ENCODE measurements at places on chromosomes 2 and 18.

GRCh38 chr2:235911125-235911524 lies 257.1 kb downstream of the GBX2 start:
- no peak for DNase-seq

DNA sequence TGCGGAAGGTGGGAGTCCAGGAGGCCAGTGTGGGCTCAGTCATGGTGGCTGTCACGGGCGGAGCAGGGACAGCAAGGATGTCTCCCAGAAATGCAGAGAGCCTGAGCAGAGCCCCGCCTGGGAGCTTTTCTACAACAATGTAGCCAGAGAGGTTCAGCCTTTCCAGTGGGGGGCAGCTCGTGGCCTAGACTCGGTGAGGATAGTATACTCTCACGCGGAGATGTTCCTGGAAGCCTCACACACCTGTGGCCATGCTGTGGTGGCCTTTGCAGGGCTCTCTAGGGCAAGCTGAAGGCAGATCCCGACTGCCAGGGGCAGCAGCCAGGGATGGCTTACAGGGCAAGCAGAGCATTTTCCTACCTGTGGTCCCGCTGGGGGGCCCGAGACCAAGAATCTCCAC lies 244.1 kb downstream of the LDLRAD4 start:
- no peak for DNase-seq

GRCh38 chr2:241358470-241358869 lies 2.4 kb downstream of the FARP2 start:
- no peak for DNase-seq

DNA sequence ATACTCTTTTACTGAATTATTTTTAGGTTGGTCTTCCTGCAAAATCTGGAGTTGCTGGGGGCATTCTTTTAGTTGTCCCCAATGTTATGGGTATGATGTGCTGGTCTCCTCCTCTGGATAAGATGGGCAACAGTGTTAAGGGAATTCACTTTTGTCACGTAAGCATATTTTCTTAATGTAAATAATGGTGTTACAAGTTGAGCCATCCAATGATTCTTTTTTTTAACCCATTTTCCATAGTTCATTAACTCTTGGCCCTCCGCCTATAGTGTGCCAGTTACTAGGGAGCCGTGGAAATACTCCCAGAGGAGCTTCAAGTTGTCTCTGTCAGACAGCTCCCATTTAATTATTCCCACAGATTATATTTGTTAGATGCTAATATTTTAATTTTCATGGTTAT lies 49.8 kb downstream of the GLS start:
- DNase-seq: peak; percentile 32

- no peak for DNase-seq
Observed at GRCh38 chr2:127083819-127084503, 23.0 kb downstream of the BIN1 start.

- no peak for DNase-seq
Observed at GRCh38 chr2:64675860-64676259, 22.1 kb upstream of the SERTAD2 start.

- no peak for DNase-seq
Observed at GRCh38 chr2:239378918-239379640, 21.7 kb downstream of the HDAC4 start.

- no peak for DNase-seq
Observed at GRCh38 chr2:110712737-110713136, 19.6 kb upstream of the ACOXL start.

DNA sequence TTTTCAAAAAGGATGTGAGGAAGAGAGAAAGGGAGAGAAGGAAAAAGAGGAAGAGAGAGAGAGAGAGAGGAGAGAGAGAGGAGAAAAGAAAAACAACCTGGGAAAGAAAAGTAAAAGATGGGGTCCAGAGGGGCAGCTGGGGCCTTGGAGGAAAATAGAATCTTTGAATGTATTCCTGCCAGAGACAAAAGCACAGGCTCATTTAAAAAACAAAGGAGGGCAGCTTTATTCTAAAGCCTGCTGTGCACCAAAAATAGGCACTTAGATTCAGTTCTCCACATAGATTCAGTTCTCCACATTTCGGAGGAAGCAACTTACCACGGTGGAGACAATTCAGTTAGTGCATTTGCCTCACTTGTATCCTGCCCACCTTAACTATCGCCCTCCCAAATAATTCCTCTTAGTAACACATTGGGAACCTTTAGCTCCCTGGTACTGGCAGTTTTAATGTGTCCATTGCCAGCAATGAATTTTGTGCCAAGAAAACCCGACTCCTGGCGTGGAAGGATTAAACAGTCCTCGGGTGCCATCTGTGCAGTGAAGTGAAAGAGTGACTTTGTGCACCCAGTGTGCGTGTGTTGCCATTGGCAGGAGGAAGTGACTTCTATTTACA lies 71.3 kb downstream of the DPP4 start:
- DNase-seq: no peak

- no peak for DNase-seq
Observed at GRCh38 chr2:85409845-85410583, at the start of gene CAPG. CAPG (minus strand) TSS chr2:85410366; CDS start chr2:85402145, 8,221 bp downstream.

DNA sequence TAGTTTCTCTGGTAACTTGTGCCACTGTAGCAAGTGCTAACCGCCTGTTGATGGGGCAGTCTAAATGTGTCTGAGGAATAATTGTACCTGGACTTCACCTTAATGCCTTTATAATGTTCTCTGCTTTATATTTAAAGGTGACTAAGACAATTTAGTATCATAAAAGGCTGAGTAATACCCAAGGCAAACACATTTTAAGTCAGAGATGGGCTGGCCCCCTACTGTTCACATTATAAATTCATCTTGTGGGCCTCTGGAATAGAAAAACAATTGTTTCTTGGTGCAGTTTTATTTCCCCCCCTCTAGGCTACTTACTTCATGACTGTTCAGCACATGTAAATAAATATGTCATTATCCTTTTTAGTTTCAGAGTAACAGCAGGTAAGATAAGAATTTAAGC lies 559.3 kb upstream of the PIK3C3 start:
- no peak for DNase-seq

DNA sequence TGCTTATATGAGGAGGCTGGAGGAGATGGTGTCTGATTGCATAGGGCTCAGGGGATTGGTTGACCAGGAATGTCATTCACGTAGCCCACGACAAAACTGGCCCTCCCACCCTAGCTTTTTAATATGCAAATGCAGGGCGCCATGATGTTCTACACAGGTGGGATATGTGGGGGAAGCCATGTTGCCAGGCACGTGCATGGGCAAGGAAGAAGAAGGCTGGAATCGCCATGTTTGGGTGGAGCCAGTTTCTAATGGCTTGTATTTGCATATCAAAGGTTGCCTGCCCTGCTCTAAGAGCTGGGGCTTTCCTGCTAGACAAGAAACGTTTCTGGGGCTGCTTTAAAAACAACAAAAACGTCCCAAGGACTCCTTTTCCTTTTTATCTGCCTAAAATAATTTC lies 26.5 kb upstream of the LINC00305 start:
- DNase-seq: no peak

DNA sequence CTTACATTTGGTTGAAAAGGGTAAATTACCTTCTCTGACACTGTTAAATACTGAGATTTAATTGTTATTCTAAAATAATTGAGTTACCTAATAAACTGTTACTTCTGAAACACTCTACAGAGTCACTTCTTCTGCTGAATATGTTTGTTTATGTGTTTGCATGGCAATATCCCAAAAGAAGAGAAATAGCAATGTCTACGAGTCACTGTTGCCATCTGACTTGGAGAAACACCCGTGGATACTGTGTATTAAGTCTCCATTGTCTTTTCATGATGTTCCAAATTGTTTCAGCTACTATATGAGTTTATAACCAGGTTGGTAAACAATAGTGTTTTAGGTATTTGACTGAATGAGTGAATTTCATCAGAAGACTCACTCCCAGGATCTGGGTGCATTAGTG lies 754.2 kb upstream of the ID2 start:
- DNase-seq: no peak

- no peak for DNase-seq
Observed at GRCh38 chr2:223949241-223949840, 4.2 kb upstream of the WDFY1 start.
